ENCODE measurements at places on chromosomes 12 and 14. TPM values are rescaled to one million over a fixed set of nuclear protein-coding genes. Genes with fewer than 3 reads are reported as not detected.
A peak's percentile ranks its signal among the peaks of the same experiment; 100 is the strongest.

Gene CLEC6A
- total RNA-seq: not detected

Gene SLC5A8
- not detected for total RNA-seq

Gene TAS2R9
- total RNA-seq: not detected

GRCh38 chr12:129378496-129378895 lies 525.2 kb downstream of the GLT1D1 start:
- no peak for DNase-seq
- H3K36me3 ChIP-seq: no peaks in the 10 kb centered on the region
- no peaks in the 10 kb centered on the region for H3K27me3 ChIP-seq
- no peak overlapping the region for H3K4me3 ChIP-seq
- no peaks in the 10 kb centered on the region for H3K4me1 ChIP-seq

DNA sequence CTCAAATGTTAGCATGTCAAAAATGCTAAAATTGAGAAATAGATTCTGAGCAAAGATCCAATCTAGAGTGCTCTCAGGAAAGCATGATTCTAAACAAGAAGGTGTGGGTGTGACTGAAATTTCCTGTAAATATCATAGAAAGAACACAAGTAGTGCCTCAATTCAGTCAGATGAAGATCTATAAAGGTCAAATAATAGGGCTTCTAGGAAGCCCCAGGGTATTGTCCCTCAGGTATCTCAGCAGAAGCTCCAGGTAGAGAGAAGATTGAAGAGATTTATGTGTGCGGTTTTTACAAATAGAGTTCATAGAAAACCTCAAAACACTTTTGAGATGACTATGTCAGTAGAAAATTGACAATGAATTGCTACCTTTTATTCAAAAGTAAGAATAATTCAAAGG lies 13.0 kb downstream of the KLRD1 start:
- DNase-seq: no peak
- H3K36me3 ChIP-seq: no peaks in the 10 kb centered on the region
- no peaks in the 10 kb centered on the region for H3K27me3 ChIP-seq

- no peaks in the 10 kb centered on the region for H3K36me3 ChIP-seq
- H3K4me3 ChIP-seq: no peak overlapping the region
- no peak overlapping the region for H3K27ac ChIP-seq
- H3K27me3 ChIP-seq: no peaks in the 10 kb centered on the region
- H3K4me1 ChIP-seq: no peaks in the 10 kb centered on the region
Measured at GRCh38 chr14:52244997-52245396, 22.5 kb upstream of the PTGDR start.

DNA sequence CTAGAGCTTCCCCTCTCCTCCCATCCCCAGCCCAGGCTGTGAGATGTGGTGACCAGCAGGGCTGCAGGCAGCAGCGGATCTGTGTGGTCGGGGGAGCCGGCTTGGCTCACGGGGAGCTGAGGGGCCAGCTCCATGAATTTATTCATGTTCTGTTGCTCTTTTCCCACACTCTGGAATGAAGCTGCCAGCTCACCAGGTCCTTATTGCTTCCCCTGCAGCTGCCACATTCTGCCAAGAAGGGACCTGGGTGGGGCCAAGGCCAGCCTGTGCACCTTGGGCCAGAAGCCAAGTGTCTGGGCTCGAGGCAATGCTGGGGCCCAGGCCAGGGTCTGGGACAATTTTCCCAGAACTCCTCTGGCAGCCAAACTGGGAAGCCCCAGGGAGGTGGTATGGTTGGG lies 2.5 kb upstream of the C1QL4 start:
- no peaks in the 10 kb centered on the region for H3K36me3 ChIP-seq
- H3K27ac ChIP-seq: peak overlapping the region; percentile 13
- H3K27me3 ChIP-seq: no peaks in the 10 kb centered on the region
- DNase-seq: no peak

All from HCT116 (cell line).